ENCODE measurements at places on chromosomes 7 and 10. TPM values are rescaled to one million over a fixed set of nuclear protein-coding genes. Genes with fewer than 3 reads are reported as not detected.
A peak's percentile ranks its signal among the peaks of the same experiment; 100 is the strongest.

IGF2BP3 gene
- total RNA-seq = 183 TPM

DNA sequence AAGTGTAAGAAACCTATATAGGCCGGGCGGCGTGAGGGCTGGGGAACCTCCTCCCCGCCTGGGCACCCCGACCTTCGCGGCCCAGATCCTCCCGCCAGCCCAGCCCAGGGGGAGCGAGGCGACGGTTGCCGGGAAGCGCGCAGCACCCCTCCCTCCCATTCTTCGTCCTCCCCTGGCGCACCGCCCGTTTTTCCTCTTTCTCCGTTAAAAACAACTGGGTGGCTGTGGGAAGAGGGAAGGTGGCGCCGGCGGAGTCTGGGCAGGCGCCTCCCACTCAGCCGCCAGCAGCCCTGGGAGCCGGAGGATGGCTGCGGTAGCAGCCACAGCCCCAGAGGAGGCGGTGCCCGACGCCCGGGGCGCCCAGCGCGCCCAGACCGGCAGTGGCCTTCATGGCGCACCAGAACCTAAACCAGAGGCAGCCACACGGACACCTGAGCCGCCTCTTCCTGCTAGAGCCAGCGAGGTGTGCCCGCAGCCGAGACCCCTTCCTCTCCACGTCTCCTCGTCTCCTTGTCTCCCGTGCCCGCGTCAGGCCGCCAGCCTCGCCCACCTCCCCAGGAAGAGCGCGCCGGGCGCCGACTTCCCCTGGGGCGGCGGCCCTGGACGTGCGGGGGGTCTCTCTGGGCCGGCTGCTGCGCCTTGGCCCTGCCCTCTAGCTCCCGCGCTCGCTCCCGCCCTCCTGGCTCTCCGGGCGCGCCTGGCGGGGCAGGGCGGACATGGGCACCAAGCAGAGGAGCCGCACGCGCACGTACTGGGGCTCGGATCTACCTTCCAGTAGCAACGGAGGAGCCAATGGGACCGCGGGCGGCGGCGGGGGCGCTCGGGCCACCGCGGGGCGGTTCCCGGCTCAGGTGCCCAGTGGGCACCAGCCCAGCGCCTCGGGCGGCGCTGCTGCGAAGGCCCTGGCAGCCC, 32.8 kb upstream of the SFTPD start:
- peaks cover 30% of the 10 kb centered on the region for H3K4me1 ChIP-seq
- no peaks in the 10 kb centered on the region for H3K36me3 ChIP-seq
- peak overlapping the region; percentile 82 for H3K4me3 ChIP-seq
- DNase-seq = peak; percentile 84
- no peak overlapping the region for H3K27ac ChIP-seq

GRCh38 chr7:74338366-74339108, 49.3 kb downstream of the CLIP2 start:
- H3K27me3 ChIP-seq = no peaks in the 10 kb centered on the region
- H3K4me1 ChIP-seq = no peaks in the 10 kb centered on the region
- DNase-seq = no peak
- H3K36me3 ChIP-seq = no peaks in the 10 kb centered on the region
- no peak overlapping the region for H3K27ac ChIP-seq

WEE2 gene
- total RNA-seq = 0.16 TPM

SUN3 gene
- 0.52 TPM for total RNA-seq

- H3K4me1 ChIP-seq = no peaks in the 10 kb centered on the region
- no peaks in the 10 kb centered on the region for H3K36me3 ChIP-seq
- no peak overlapping the region for H3K27ac ChIP-seq
- H3K27me3 ChIP-seq = no peaks in the 10 kb centered on the region
- no peak overlapping the region for H3K4me3 ChIP-seq
Observed at GRCh38 chr7:155524018-155524556, 22.3 kb downstream of the CNPY1 start.

- no peak overlapping the region for H3K4me3 ChIP-seq
- H3K27ac ChIP-seq = no peak overlapping the region
- DNase-seq = no peak
- H3K4me1 ChIP-seq = no peaks in the 10 kb centered on the region
Observed at GRCh38 chr7:106448992-106449859, 164.4 kb upstream of the NAMPT start.

DNA sequence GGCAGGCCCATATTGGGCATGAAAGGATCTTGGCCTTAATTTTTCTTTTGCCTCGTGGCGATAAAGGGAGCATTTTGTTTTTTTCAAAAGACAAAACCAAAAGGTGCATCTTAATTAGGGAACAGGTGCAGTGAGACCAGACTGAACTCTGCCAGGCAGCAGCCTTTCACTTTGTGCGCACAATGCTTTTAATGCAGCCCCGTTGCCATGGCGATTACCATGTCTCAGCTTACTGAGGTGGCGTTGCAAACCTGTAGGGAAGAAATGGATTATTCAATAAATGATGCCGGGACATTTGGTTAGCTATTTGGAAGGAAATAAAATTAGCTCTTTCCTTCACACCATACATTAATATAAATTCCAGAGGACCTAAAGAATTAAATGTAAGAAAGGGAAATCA, 61.9 kb downstream of the MYL10 start:
- peaks cover 7% of the 10 kb centered on the region for H3K4me1 ChIP-seq
- peak; percentile 64 for DNase-seq
- H3K4me3 ChIP-seq = no peak overlapping the region
- H3K36me3 ChIP-seq = no peaks in the 10 kb centered on the region

SP8 gene
- total RNA-seq = 4.4 TPM

- no peaks in the 10 kb centered on the region for H3K36me3 ChIP-seq
- H3K4me1 ChIP-seq = no peaks in the 10 kb centered on the region
- no peak overlapping the region for H3K27ac ChIP-seq
- no peak for DNase-seq
- no peak overlapping the region for H3K4me3 ChIP-seq
Observed at GRCh38 chr10:98403812-98404504, 11.0 kb downstream of the PYROXD2 start.

- H3K27ac ChIP-seq = no peak overlapping the region
- no peak for DNase-seq
- no peak overlapping the region for H3K4me3 ChIP-seq
- H3K4me1 ChIP-seq = peaks cover 11% of the 10 kb centered on the region
- H3K36me3 ChIP-seq = no peaks in the 10 kb centered on the region
Observed at GRCh38 chr7:7830122-7830878, 111.9 kb upstream of the RPA3 start.

GRCh38 chr10:49171326-49172060, 16.7 kb downstream of the TMEM273 start:
- DNase-seq = no peak
- H3K4me1 ChIP-seq = no peaks in the 10 kb centered on the region
- no peaks in the 10 kb centered on the region for H3K36me3 ChIP-seq
- H3K27me3 ChIP-seq = no peaks in the 10 kb centered on the region

CPA5 gene
- total RNA-seq = not detected

GRCh38 chr7:101968720-101969466, 151.5 kb downstream of the CUX1 start:
- no peak overlapping the region for H3K4me3 ChIP-seq
- H3K4me1 ChIP-seq = peaks cover 10% of the 10 kb centered on the region
- H3K36me3 ChIP-seq = no peaks in the 10 kb centered on the region
- no peak for DNase-seq
- peak overlapping the region; percentile 59 for H3K27ac ChIP-seq
- no peaks in the 10 kb centered on the region for H3K27me3 ChIP-seq

DNA sequence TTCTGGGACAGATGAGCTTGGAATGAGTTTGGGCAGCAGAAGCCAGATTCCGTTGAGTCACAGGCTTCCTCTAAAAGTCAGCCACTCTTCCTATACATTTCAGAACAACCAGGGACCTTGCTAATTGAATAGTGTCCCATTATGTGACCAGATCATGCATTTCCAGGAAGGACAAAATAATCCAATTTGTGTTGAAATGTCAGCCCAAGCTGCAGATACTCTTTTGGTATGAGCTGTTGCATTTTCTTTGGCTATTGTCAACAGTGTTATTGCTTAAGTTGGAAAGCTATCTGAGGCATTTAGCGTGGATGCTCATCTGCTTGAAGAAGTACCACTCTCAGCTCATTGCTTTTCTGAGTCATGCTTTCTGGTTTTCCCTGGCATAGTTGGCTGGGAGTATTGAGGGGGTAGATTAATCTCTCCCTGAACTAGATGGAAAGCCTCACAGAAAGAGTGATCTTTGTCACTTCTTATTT, 223.7 kb upstream of the HABP2 start:
- no peak for DNase-seq
- no peak overlapping the region for H3K4me3 ChIP-seq
- no peak overlapping the region for H3K27ac ChIP-seq

- no peak for DNase-seq
- no peak overlapping the region for H3K27ac ChIP-seq
- no peak overlapping the region for H3K4me3 ChIP-seq
Observed at GRCh38 chr7:99001482-99002147, 123.3 kb downstream of the TRRAP start.

DNA sequence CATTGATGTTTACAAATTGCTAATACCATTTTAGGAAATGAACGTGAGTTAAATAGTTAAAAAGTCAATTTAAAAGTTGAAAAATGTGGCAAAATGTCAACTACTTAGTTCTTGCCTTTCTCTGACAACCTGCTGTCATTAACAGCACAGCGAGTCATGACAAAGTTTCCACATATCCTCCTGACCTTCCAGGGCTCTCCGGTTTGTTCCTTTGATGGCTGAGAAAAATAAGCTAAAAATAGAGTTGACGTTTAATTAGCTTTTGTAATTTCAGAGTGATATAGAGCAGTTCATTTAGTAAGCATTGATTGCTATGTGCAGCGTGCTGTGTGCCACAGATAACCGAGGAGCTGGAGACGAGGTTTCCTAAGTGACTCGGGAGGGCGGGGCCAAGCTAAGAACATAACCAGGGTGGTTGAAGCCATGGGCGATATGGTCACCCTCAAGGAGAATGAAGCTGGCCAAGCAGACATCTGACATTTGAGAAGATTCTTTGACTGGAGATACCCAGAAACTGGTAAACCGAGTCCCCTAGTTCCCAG, 47.9 kb downstream of the OGDH start:
- no peak overlapping the region for H3K4me3 ChIP-seq
- 0 out of 2 replicates have a peak, but pooled peaks cover 4% of the 10 kb centered on the region for H3K36me3 ChIP-seq
- no peaks in the 10 kb centered on the region for H3K27me3 ChIP-seq
- H3K4me1 ChIP-seq = no peaks in the 10 kb centered on the region
- no peak overlapping the region for H3K27ac ChIP-seq
- DNase-seq = no peak
